Dermis microvascular lymphatic vessel endothelial cell (primary cell): ENCODE measurements at places on chromosomes 2 and 18.

DNA sequence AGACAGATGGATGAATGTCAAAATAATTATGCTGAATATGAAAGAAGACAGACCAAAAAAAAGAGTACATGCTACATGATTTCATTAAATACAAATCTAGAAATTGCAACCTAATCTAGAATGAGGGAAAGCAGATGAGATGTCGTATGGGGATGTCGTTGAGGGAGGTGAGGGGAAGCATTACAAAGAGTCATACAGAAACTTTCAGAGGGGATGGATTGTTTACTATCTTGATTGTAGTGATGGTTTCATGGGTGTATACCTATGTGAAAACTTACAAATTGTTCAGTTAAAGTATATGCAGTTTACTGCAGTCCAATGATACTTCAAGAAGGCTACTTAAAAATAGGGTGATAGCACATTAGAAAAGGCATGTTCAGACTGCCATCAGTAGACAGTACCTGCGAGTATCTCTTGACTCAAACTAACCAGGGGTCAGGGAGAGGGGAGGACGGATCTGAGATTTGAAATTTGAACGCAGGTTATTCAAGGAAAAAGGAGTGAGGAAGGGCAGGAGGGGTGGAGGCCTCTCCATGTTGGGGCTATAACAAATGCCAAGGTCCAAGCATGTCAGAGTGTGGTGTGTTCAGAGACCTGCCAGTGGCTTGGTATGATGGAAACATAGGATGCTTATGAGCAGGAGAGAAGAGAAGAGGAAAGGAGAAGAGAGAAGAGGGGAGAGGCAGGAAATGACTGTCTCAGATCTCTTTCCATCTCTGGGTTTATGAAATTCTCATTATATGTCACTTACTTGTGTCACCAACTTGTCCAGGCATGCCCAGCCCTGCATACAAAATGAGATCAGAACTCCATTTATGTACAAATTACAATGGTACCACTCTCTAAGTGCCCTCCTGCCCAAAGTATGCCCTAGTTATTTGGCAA lies 257.3 kb upstream of the CXCR4 start:
- DNase-seq = no peak

- DNase-seq = no peak
Measured at GRCh38 chr2:214593727-214594126, 182.9 kb downstream of the VWC2L start.

DNA sequence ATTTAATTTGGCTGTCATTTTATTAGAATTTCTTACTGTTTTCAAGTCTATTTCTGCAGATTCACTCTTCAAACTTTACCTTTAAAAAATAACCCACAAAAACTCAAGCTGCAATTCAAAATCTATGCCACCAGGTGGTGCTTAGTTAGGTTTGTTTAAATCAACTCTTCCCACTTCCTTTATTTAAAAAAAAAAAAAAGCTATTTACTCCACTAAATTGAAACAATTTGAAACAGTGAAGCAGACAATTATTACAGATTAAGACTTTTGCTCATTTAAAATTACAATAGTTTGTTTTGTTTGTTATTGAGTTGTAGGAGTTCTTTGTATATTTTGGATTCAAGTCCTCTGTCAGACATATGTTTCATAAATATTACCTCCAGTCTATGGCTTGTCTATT lies 300.0 kb downstream of the PDE11A start:
- DNase-seq = peak; percentile 38

GRCh38 chr2:73269686-73270465 lies 14.4 kb downstream of the FBXO41 start:
- DNase-seq = no peak

- no peak for DNase-seq
Measured at GRCh38 chr2:141411419-141411818, 719.4 kb downstream of the LRP1B start.

DNA sequence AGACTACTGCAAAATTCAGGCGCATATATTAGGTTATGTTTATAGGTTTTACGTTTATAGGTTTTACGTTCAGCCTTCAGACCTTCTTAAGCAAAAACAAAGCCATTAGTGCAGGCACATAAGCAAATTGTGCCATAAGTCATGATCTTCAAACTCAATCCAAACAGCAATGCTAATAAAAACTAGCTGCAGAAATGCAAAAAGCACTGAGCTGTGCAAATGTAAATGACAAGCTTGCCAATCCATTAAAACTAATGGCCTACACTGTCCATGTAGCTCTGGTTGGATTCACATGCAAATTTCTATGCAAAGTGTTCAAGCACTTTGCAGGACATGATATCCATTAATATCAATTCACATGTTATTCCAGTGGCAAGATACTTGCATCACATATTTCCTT lies 50.9 kb downstream of the LRPPRC start:
- DNase-seq = no peak

DNA sequence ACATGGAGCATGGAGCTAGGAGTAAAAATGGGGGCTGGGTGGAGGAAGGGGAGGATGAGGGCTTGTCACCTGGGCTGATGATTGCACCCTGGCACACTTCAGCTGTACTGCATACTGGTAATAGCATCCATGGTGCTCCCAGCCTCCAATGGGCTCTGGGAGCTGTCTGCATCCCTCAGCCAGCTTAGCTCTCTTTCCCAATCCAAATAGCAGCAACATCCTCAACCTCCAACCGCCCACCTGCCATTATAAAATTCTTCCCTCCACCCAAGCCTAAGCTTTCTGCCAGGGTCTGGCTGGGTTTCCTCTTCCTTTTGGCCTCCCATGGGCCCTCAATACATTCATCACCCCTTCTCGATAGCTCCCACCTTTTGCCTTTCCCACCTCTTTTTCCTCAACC lies 110.1 kb downstream of the LYPD1 start:
- DNase-seq = no peak

DNA sequence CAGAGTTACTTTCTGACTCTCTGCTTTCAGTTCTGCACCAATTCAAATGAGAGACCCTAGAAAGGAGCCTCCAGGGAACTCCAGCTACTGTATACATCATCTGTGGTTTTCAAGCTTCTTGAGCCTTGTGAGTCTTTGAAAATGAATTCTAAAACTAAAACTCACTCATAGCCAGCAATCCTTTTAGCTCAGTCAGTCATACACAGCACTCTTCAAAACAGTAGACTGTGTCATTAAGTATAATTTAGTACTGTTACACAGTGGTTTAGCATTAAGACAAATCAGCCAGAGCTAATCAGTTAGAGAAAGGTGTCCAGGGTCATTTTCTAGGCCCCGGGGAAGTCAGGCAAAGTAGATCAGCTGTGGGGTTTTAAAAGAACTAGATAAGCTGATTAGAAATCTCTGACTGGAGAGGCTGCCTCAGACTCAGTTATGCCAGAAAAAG lies 322.1 kb upstream of the THUMPD2 start:
- DNase-seq = no peak

GRCh38 chr2:54556621-54557121 lies 100.5 kb downstream of the SPTBN1 start:
- no peak for DNase-seq

- no peak for DNase-seq
Measured at GRCh38 chr18:27005589-27005988, 140.1 kb upstream of the AQP4 start.

- DNase-seq = no peak
Measured at GRCh38 chr2:10923008-10923375, 11.3 kb downstream of the KCNF1 start.

GRCh38 chr2:204177977-204178522 lies 241.5 kb downstream of the ICOS start:
- peak; percentile 38 for DNase-seq

DNA sequence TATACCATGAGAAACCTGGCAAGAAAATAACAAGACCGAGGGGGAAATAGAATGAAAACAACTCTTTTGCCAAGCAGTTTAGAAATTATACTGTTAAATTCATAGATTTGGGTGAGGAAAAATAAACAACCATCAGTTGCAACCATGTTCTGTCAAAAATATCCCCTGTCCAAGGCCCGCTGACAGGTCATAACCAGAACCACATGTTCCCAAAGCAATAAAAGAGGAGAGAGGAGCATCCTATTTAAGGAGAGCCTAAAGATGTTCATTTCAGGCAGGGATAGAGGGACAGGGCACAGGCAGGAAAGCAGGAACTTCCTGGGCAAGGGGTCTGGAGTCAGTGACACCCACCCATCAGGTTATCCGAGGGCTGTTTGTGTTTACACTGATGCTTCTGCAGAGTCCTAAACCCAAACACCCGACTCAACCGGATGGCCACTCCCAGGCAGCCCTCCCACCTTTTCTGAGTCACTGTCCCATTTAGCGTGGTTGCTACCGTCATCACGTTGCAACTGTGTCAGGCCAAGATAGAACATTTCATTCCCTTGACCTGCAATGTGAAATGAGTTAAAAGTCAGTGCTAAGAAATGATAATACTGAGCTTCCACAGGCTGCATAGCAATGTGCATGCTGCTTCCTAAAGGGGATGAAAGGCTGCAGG lies 468.3 kb upstream of the RAB12 start:
- no peak for DNase-seq

DNA sequence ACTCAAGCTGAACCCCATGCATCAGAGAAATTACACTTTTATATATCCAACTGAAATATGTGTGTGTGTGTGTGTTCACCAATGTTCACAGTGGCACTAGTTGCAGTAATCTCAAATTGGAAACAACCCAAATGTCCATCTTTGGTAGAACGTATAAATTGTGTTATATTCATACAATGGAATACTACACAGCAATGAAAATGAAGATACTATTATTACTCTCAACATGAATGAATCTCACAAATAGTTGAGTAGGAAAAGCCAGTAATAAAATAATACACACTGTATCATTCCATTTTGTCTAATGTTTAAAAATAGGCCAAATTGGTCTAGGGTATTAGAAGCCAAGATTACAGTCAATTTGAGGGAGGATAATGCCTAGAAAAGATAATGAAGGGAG lies 48.0 kb upstream of the NFE2L2 start:
- DNase-seq = no peak

DNA sequence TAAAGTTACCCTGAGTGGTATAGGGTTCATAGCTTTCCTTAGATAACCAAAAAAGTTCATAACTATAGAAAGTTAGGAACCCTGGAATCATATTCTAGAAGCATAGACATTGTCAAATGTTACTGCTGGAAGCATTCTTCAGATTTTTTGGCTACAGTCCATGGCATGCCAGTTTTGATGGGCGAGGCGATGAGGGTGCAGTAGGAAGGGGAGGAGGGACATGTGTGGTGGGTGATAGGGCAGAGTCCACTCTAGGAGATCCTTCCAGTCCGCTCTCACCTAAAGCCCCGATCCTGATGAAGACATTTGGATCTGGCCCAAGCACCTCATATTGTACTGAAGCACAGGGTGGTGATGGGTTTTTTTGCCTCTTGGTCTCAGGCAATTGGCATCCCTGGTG lies 91.8 kb downstream of the HRH4 start:
- DNase-seq = no peak

DNA sequence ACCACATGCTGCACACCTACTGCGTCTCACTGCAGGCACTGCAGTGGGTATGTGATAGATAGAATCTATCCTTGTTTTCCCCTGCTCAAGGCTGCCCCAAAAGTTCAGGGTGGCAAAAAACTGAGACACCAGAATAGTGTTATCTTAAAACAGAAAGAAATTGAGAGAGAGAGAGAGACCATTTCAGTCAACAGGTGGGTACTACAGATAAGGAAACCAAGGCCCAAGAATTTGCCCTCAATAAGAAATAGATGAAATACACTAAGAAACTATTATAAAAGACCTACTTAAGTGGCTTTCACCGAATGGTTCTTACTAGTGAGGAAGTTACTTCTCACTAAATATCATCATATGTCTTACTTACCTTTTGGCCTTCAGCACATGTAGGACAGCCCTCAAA lies 27.9 kb downstream of the EPG5 start:
- DNase-seq = no peak

DNA sequence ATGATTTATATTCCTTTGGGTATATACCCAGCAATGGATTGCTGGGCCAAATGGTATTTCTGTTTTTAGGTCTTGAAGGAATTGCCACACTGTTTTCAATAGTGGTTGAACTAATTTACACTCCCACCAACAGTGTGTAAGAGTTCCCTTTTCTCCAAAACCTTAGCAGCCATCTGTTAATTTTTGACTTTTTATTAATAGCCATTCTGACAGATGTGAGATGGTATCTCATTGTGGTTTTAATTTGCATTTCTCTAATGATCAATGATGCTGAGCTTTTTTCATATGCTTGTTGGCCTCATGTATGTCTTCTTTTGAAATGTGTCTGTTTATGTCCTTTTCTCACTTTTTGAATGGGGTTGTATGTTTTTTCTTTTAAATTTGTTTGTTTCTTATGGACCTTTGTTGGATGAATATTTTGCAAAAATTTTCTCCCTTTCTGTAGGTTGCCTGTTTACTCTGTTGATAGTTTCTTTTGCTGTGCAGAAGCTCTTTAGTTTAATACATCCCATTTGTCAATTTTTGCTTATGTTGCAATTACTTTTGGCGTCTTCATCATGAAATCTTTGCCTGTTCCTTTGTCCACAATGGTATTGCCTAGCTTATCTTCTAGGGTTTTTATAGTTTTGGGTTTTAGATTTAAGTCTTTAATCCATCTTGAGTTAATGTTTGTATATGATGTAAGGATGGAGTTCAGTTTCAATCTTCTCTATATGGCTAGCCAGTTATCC lies 119.7 kb upstream of the XIRP2 start:
- no peak for DNase-seq

DNA sequence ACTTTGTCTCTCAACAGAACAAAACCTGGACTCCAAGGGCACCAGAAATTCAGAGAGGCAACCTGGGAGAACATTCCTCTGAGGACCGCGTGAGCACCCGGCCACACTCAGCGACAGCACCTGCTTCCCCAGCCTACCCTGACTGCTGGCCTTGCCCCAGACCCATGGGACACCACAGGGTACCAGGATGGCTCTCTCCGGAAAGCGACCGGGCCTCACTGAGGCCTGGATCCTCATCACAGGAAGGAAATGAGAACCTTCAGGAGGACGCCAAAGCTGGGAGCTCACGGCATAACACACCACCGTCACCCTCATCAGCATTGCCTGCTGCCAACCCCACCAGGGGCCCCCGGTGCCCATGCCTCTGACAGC lies 38.9 kb downstream of the HS6ST1 start:
- DNase-seq = no peak

GRCh38 chr2:212265777-212266176 lies 272.8 kb downstream of the ERBB4 start:
- no peak for DNase-seq

- no peak for DNase-seq
Measured at GRCh38 chr18:8810157-8810556, 104.8 kb downstream of the MTCL1 start.

DNA sequence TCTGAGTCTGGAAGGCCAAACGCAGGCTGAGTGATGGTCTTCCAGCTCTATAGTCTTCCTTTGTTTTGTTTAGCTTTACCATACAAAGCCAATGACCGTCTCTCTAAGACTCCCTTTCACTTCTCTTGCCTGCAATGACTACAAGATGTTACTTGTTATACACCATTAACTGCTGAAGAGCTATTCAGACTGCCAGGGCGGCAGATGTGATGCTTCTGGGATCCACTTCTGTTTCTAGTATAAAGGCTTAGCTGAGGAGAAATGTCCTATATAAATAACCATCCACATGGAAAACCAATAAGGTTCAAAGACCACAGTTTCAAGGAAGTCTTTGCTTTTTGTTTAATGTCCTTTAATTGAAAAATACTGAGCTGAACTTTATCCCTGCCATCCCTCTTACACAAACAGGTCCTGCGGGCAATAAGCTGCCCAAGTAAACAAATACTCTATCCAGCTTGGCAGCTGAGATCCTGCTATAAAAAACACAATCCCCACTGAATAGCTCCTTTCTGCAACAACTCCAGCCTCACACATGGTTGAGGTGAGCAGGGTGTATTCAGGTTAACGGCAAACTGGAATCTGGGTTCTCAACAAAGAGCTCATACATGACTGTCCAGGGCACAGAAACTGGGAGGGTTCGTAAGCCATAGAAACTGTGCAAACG lies 124.6 kb downstream of the VIT start:
- no peak for DNase-seq

- no peak for DNase-seq
Measured at GRCh38 chr2:141778315-141778835, 352.4 kb downstream of the LRP1B start.
